Suppressor macrophage treated with lipopolysaccharide for 4 hours (primary cell): ENCODE measurements at places on chromosomes 12 and 14.
A peak's percentile ranks its signal among the peaks of the same experiment; 100 is the strongest.

DNA sequence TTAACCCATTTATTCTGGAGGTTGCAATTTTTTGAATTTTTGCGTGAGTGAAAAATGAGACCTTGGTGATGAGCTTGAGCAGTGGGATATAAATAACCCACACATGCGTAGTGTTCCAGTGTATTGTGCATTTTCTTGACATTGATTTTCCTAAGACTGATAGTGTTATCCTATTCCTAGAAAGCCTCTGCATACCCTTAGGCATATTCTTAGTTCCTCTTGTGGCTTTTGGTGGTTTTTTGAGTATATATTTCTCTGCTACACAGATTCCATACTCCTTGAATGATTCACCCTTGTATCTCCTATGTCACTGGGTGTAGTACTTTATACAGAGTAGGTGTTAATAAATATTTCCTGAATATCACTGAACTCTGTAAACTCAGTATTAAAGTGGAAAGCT is 363.4 kb upstream of the PDE3A start:
- DNase-seq, result no peak

DNA sequence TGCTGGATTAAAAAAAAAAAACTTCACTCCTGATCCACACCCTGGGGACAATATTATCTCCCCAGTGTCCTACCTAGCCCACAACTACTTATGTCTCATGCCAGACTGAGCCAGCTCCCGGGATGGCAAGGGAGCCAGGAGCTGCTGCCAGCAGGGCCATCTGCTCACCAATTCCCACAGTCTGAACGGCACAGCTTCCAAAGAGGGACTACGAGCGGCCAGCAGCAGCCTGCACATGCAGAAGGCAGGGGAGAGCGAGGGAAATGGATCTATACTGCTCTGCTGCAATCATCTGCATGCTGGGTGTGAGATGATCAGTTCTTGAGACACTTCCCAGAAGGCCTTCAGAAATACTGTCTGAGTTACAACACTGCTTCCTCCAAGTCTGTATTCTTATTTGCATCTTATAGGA is 11.1 kb downstream of the SSH1 start:
- DNase-seq, result peak; percentile 77

DNA sequence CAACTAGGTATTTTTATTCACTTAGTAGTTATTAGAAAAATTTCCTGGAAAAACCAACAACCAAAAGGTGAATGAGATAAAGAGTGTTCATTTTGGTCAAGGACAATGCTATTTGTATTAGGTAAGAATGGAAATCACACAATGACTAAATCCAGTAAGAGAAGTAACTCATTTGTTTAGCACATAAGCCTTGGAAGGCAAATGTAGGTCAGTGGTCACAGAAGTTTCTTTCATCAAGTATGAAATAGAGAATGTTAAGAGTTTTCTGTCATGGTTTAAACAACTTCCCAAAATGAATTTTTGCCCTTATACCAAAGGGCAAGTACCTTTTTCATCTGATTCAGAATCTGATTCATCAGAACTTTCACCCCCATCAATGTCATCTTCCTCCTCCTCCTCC is 101.7 kb downstream of the KIF21A start:
- DNase-seq, result peak; percentile 35

- no peak for DNase-seq
Measured at GRCh38 chr12:27336282-27336653, 3.6 kb downstream of the BMAL2 start.

- no peak for DNase-seq
Measured at GRCh38 chr12:2984698-2985097, 25.5 kb downstream of the TEAD4 start.

GRCh38 chr12:53221203-53222080 is 10.6 kb downstream of the RARG start:
- peak; percentile 72 for DNase-seq

DNA sequence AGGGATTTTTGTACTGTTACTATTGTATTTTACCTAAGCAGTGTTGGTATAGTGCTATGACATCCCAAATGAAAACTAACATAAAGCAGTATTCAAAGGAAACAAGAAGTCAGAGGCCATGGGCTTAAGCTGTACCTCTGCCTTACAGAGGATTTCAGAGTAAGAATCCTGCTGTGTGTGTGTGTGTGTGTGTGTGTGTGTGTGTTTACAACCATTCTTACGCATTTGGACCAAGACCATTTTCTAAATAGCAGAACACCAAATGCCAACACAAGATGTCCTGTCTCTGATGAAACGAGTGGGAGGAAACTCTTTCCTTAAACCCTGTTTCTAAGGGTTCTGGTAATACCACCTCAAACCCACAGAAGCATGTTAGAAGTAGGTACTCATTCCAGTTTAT is 64.4 kb downstream of the PPP1R36 start:
- no peak for DNase-seq

GRCh38 chr14:105147671-105148603 is 20.6 kb downstream of the JAG2 start:
- no peak for DNase-seq

- peak; percentile 9 for DNase-seq
Measured at GRCh38 chr12:71551529-71551928, 111.9 kb downstream of the LGR5 start.

GRCh38 chr12:97753332-97753731 is 290.7 kb downstream of the RMST start:
- DNase-seq, result no peak

DNA sequence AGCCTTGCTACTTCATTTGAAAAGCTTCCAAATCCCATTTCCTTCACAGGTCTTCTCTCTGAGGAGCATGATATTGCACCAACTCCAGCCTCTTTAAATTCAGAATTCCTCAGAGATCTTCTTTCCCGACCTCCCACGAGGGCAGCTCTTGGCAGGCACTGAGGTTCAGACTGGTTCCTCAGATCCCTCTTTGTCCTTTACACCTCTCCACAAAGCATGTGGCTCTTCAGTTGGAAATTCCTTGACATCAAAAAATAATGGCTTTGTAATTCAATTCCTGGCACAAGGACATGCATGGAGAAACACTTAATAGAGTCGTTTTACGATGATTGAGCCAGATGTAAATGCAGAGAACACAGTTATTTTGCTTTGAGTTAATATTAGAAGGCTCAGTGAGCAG is 63.2 kb upstream of the TMX1 start:
- DNase-seq, result no peak

- no peak for DNase-seq
Measured at GRCh38 chr12:5177096-5177495, 133.4 kb downstream of the KCNA5 start.

DNA sequence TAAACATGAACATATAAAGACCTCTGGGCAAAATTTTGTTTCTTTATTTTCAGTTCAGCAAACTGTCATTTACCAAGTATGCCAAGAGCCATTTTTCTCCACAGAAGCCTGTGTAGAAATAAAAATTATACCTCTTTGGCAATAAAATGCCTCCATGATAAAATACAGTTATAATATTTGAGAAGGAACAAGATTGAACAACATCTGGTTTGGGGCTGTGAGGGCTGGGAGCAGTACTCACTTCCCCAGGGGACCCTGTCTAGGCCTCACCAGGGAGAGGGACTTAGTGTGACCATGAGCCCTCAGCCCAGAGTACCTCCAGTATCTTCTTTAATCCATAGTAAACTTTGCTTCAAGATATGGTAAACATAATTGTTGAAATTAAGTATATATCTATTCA is 65.1 kb downstream of the DAAM1 start:
- no peak for DNase-seq

- no peak for DNase-seq
Measured at GRCh38 chr12:64478661-64479060, 26.7 kb downstream of the TBK1 start.

GRCh38 chr14:95711476-95712176 is 2.3 kb downstream of the TCL1A start:
- no peak for DNase-seq

GRCh38 chr14:21768116-21768874 is 94.7 kb upstream of the OR4E1 start:
- DNase-seq, result peak; percentile 30

GRCh38 chr14:47261350-47261749 is 414.1 kb downstream of the MDGA2 start:
- DNase-seq, result no peak

DNA sequence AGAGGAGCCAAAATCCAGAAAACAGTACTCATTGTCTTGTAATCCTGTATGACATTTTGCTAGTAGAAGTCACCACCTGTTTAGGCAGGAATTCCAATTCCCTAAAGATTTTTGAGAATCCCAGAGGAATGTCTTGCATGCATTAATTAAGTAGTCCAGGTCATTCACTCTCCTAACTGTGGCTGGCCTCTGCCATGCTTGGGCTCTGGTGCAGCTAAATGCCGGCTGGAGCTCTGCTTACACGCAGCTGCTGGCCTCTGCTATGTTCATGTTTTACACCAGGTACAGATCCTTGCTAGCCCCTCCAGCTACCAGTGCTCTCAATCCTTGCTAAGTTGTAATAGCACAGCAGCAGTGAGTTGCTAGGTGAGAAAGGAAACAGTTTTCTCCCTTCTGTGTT is 16.3 kb upstream of the HIF1A start:
- no peak for DNase-seq

DNA sequence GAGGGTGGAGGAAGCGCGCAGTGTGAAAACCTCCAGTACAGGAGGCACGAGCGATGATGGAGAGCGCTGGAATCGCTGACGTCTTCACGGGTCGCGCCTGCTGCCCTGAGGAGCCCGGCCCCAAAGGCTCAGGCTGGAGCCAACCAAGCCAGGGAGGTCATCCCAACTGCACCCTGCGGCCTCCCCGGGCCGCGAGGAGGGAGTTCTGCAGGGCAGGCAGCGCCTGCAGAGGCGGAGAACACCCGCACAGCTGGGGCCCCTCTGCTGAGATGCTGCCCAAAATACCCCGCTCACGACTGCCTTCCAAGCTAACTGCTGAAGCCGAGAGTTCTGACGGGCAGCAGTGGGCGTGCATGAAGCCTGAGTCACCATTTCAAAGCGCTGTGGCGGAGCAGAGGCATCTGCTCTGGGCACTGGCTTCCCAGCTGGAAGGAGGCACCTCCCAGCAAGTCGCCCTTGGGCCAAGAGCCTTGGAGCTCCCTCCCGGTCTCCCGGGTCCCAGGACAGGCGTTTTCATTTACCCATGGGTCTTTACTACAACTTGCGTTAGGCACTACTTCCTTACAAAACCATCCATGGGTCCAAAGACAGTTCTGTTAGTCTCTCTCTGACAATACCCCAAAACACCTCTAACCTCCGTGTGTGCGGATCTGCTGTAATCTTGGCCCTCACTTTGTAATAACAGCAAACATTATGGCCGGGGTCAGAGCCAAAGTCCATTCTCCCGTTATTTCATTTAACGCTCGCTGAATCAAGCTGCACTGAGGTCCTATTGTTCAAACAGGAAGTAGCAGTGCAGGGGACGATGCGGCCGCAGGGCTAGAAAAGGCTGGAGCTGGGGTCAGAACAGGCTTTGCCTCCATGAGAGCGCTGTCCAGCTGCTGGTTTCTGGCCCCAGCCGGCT is 60.1 kb upstream of the RIMBP2 start:
- peak; percentile 68 for DNase-seq

- DNase-seq, result no peak
Measured at GRCh38 chr14:95065411-95065810, 91.9 kb downstream of the DICER1 start.

- no peak for DNase-seq
Measured at GRCh38 chr14:94165744-94166143, 8.4 kb upstream of the PPP4R4 start.

- DNase-seq, result no peak
Measured at GRCh38 chr14:42665083-42665482, 1058.4 kb downstream of the LRFN5 start.

GRCh38 chr14:34038358-34039057 is 87.6 kb upstream of the EGLN3 start:
- no peak for DNase-seq

GRCh38 chr12:118271770-118272417 is 100.8 kb downstream of the TAOK3 start:
- DNase-seq, result no peak

GRCh38 chr12:49702676-49703215 is 4.5 kb downstream of the FMNL3 start:
- peak; percentile 35 for DNase-seq

GRCh38 chr14:100826391-100827100 is 628 bp downstream of the MEG3 start:
- no peak for DNase-seq

DNA sequence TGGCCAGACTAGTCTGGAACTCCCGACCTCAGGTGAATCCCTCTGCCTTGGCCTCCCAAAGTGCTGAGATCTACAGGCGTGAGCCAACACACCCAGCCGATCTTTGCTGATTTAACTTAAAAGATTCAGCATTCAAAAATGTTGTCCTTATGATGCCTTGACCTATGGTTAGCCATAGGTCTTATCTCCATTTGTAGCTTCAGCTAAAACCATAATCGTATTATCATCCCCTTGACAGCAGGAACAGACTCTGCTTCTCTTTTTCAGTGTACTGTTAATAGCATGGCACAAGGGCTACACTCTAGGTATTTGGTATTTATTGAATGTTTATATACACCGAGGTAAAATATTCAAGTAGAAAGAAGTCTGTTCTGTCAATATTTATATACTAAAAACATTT is 15.3 kb downstream of the CCDC62 start:
- no peak for DNase-seq

DNA sequence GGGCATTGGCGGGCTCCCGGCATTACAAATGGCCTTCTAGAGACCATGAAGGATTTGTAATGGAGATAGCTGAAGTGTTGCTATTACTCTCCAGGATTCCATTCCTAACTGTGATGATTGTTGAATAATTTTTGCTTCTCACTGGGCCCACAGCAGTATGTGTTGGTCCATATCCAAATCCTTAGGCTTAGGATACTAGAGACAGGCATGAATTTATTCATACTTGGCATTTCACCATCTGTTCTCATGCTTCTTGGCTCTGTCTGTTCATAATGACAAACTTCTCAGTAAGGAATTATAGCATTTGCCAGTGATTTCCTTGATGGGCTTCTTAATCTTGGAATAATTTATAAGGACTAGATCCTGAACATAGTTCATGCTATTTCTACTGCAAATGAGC is 832.9 kb downstream of the C12orf50 start:
- DNase-seq, result no peak

DNA sequence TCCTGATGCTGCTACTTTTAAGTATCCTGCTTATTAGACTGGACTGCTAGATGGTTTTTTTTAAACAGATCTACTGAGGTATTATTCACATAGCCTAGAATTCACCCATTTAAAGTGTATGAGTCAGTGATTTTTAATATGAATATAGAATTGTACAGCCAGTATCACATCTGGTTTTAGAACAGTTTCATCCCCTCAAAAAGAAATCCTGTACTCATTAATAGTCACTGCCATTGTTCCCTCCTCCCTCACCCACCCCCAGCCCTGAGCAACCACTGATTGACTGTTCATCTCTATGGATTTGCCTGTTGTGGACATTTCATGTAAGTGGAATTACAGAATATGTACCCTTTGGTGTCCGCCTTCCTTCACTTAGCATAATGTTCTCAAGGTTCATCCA is 98.4 kb downstream of the PPP2R5C start:
- no peak for DNase-seq

GRCh38 chr12:45909041-45909713 is 81.2 kb downstream of the SCAF11 start:
- DNase-seq, result no peak

- no peak for DNase-seq
Measured at GRCh38 chr12:5328669-5329517, 103.0 kb upstream of the NTF3 start.
